SIG-M5 (cell line): ENCODE measurements at places on chromosomes 2 and 18.
A peak's percentile ranks its signal among the peaks of the same experiment; 100 is the strongest.

GRCh38 chr2:195477248-195477995 is 179.6 kb upstream of the SLC39A10 start:
- no peak for DNase-seq

DNA sequence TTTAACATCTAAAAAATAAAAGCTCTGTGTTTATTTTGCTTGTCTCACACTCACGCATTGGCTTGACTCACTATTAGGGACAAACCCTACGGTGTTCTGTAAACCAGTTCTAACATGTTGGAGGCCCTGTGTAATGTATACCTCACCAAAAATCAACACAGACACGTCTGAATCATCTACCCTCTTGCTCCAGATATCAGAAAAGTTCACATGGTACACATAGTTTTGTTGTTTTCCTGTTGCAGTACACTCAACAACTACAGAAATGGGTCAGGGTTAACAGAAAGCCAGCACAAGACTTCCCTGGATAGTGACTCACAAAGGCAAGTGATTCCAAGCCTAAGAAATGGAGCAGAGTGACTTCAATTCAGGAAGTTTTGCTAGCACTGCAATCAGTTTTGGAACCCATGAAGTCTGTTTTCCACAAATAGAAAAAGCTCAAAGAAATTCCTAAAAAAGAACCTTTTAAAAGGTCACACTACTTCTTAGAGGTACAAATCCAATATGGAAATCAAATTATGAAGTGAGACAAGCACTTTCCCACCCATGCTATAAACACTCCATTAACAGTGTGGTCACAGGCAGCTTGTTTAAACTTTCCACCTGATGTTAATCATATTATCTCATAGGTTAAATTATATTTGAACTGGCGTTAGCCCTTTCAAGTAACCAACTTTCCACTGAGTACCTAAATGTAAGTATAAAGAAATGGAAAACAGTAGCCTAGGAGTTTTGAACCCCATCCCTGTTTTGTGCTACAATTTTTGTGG is 87.4 kb downstream of the GAREM1 start:
- no peak for DNase-seq

DNA sequence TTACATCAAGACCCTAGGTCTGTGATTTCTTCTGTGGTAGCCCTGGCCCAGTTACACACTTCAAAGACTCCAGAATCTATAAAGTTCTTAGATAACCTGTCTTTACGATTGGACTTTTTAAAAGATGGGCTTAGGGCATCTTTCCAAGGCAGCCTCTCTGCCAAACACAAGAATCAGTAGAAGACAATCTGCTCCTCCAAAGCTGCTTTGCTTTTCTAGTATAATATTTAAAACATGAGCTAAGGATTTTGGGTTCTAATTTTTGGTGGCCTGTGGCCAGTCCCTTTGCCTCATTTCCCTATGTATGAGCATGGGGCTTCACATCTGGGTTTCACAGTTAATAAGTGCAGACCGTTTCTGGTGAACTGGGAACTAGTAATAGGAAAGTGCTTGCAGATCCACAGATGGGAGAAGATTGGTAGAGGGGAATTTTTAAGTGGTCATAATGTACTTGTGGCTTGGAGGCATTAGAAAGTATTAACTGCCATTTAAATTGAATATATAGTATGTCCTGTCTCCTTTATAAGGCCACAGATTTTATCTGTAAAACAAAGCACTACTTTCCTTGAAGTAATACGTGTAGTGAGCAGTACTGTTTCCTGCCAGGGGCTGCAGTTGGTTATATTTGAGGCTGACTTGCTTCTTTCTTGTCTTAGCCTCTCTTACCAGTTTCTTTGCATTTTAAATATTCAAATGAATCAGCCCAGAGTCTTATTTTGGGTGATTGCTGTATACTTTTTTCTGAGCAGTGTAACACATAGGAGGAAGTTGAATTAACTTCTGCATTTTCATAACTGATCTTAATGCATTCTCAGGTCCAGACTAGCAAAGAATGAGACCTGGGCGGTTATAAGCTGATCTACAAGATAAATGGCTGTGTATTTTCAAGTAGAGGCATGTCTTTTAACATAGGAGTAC is 1.5 kb downstream of the ARPC2 start:
- DNase-seq: peak; percentile 49

GRCh38 chr2:220101980-220102379 is 474.6 kb downstream of the SLC4A3 start:
- no peak for DNase-seq

DNA sequence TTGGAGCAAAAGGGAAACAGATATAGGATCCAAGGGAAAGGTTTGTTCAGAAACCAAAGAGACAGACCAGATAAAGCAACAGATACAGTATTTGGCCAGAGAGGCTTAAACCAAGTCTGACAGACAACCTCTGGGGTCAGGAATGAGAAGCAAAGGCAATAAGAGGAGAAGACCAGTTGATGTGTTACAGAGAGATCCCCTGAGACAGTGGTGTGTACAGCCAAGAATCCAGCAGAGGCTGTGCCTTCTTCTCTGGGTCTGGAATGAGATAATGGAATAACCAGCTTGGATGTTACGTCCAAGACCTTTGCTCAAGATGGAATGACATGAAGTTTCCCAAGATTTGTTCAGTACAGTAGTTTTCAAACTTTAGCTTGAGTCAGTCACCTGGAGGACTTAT is 61.1 kb downstream of the MDH1 start:
- DNase-seq: no peak

DNA sequence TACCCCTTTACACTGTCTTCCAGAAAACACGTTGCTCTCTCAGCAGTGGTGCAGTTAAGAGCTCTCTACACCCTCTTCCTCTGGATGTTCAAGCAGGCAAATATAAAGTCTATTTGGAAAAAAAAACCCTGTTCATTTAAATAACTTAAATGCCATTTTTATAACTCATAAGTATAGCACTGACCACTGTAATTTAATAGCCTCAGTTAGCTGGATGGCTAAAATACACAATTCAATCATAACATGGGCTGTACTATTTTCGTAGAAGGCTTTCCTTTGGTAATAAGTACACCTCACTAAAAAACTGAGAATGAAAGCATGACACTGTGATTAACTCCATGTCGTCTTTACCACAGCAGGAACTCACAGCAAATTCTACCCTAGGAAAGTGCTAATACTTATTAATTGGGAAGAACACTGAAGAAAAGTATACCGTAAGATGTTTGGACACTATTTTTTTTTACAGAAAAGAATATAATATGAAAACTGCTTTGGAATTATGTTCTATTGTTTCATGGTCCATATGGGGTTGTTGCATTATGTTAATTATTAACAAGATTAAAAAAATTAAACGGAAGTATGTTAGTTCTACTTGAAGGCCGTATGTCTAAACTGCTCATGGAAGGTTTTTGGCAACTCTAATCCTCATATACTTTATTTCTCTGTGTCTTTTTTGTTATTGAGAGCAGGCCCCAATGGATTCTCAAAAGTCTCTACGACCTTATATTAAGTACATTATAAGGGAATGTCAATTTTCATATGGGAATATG is 269.1 kb downstream of the ZNF385B start:
- no peak for DNase-seq

DNA sequence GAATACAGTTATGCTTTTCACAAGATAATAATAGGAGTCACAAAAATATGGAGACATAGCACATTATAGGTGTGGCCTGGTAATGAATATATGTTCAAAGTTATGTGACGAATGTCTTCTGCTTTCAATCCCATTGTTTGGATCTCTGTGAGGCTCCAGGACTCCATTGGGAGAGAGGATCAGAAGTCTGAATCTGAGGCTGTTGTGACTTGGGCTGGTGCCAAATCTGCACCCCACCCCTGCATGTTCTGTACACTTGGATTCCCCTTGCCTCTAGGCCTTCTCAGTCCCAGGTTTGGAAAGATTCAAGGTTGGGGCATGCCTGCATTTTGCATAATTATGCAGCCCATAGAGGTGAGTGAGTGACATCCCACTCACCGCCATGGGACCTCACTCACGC is 103.1 kb upstream of the MGAT5 start:
- no peak for DNase-seq

GRCh38 chr18:50982802-50983179 is 15.0 kb downstream of the ELAC1 start:
- DNase-seq: no peak

DNA sequence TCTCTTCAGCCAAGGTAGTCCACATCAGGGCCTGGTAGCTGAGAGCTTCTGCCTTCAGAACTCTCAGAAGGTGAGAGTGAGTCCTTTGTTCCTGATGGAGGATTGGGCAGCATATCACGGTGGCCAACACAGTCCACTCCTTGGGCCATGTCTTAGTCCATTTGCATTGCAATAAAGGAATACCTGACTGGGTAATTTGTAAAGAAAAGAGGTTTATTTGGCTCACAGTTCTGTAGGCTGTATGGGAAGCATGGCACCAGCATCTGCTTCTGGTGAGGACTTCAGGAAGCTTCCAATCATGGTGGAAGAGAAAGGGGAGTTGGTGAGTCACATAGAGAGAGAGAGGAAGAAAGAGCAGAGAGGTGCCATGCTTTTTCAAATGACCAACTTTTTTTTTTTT is 98.8 kb downstream of the ADCYAP1 start:
- no peak for DNase-seq

DNA sequence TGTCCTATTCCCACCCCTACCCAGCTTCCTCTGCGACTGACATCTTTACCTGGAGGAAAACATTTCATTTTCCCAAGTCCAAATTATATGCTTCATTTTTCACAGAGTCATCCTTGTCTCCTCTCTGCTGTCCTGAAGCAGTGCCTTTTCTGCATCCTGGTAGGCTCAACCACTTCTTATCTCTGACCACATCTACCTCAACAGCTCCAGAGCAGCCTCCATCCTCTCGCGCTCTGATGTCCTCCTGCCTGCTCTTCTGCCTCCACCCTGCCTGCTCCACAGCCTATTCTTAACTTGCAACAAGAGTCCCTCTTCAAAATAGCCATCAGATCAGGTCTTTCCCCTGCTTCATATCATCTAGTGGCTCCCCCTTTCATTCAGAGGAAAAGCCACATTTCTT is 457.1 kb downstream of the PARD3B start:
- DNase-seq: no peak

GRCh38 chr2:39739386-39739785 is 39.7 kb downstream of the THUMPD2 start:
- no peak for DNase-seq

DNA sequence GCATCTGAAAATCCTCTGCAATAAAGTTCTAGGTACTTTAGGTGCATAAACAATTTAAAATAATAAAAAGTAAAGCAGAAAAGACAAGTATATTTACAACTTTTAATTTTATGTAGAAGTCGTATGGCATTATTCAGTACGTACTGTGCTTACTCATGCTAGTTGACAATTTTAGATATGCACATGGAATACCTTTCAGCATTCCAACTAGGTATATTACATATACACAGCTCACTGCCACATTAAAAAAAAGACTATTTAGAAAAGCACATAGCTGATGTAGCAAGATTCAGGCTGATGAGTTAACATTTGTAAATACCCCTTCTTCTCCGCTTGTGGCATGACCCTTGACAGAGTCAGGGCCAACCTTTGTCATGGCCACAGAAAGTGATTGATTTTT is 171.2 kb downstream of the FBXO15 start:
- DNase-seq: no peak

DNA sequence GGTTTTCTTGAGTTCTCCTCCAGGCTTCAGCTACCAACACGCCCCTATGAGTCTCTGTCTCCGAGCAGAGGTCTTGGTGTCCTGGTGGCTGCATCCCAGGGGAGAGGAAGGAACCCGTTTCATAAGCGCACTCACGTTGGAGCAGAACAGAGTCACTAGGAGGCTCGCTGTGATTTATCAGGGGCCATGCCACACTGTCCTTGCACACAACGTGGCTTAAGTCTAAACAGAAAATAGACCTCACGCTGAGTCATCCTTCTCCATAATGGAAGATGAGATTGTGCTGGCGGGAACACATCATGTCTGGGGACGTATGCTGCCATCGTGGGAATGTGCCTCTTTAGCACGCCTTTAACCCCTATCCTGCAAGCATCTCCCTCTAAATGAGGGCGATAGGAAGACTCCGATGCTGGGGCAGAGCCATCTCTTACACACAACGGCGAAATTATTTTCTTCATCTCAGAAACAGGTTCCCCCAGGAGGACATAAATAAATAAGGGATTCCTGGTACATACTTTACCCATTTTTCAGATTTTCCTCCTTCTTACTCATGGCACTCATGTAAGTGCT is 211.4 kb downstream of the KLHL29 start:
- no peak for DNase-seq

- no peak for DNase-seq
These were observed 21.0 kb downstream of the SPOPL start for GRCh38 chr2:138522556-138522955.

DNA sequence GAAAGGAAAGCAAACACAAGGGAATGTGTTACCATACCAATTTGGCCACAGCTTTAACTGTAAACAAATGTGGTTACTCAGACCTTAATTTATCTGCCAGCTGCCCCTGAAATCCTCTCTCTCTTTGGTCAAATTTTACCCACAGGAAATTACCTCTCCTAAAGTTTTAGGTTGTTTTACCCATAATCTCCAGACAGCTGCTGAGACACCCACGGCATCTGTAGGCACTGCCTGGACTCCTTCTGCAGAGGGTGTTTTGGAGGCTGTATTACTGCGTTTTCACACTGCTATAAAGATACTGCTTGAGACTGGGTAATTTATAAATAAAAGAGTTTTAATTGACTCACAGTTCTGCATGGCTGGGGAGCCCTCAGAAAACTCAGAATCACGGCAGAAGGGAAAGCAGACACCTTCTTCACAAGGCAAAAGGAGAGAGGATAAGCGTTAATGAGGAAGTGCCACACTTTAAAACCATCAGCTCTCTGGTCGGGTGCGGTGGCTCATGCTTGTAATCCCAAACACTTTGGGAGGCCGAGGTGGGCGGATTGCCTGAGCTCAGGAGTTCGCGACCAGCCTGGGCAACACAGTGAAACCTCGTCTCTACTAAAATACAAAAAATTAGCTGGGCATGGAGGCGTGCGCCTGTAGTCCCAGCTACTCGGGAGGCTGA is 677.5 kb upstream of the FSHR start:
- no peak for DNase-seq

DNA sequence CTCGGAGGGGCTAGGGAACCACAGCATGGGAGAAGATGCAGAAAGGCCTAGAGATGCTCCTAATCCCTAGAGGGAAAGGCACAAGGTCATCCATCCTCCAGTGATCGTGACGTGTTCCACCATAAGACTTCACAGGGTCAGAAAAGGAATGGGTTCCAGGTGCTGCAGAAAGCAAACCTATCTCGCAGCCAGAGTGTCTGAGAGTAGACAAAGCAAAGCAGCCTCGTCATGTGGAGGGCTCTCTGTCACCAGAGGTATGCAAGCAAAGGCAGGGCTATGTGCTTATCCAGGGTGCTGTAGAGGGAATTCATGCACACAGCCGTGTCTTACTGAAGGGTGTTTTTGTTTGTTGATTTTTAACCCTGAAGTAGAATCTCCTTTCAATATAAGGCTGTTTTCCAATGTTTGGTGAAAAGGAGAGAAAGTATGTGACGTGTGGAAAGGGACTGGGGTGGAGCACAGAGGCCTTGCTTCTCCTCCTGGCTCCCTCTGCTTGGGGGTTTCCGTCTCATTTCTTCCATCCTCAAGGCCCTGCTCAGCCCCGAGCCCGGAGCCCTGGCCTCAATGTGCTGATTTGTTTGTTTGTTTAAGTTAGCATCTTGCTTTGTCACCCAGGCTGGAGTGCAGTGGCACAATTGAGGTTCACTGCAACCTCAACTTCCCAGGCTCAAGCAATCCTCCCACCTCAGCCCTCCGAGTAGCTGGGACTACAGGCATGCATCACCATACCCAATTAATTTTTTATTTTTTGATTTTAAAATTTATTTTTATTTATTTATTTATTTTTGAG is 3.0 kb downstream of the GPR55 start:
- no peak for DNase-seq

GRCh38 chr18:25826823-25827222 is 263.6 kb downstream of the SS18 start:
- no peak for DNase-seq
